ENCODE measurements at places on chromosomes 11 and 22. TPM values are rescaled to one million over a fixed set of nuclear protein-coding genes. Genes with fewer than 3 reads are reported as not detected.

The APOBEC3A gene
- polyA plus RNA-seq: not detected

The GLYAT gene
- not detected for polyA plus RNA-seq

The PHOX2A gene
- not detected for polyA plus RNA-seq

The APOBEC3B gene
- polyA plus RNA-seq: not detected

The SLC22A8 gene
- not detected for polyA plus RNA-seq

The SIPA1 gene
- polyA plus RNA-seq: not detected

The GSTT2 gene
- polyA plus RNA-seq: 0.43 TPM

Measured in Purkinje cell (primary cell).